ENCODE measurements at places on chromosomes 5 and 9.

DNA sequence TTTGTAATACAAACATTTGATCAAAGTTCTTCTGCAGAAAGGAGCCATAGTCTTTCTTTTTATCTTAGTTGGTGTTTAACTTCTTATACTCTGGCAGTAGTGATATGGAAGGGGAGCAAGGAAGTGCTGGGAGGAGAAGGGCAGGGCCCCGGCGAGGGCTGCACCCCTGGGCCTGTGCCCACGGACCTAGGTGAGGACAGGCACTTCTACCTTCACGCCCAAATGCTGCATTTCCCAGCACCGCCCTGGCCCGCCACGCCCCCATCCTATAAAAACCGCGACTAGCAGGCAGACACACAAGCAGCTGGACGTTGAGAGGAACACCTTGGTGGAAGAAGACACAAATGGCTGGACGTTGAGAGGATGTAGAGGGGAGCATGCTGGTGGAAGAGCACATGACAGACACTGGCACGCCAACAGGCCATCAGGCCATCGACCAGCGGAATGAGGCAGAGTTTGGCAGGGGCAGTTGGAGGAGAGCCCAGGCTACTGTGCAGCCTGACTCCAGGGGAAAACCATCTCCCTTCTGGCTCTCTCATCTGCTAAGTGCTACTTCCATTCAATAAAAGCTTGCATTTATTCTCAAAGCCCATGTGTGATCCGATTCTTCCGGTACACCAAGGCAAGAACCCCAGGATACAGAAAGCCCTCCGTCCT lies 81.5 kb upstream of the C9orf72 start:
- DNase-seq: no peak

GRCh38 chr9:89941875-89942274 lies 337.1 kb downstream of the GADD45G start:
- no peak for DNase-seq

- no peak for DNase-seq
Measured at GRCh38 chr9:81372628-81373191, 316.6 kb downstream of the TLE1 start.

- no peak for DNase-seq
Measured at GRCh38 chr5:97077246-97077645, 65.2 kb downstream of the LIX1 start.

- DNase-seq: no peak
Measured at GRCh38 chr9:135163023-135163780, 75.7 kb downstream of the OLFM1 start.

DNA sequence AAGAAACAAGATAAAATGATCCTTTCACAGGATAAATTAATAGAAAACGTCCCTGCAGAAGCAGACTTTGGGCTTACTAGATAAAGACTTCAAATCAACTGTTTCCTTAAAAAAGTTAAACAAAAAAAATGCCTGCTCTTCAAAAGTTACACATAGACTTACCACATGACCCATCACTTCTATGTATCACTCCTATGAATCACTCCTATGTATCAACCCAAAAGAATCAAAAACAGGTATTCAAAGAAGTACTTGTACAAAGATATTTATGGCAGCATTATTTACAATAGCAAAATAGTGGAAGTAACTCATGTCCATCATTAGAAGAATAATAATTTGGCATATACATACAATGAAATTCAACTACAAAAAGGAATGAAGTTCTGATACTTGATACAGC lies 56.3 kb upstream of the PRDM9 start:
- DNase-seq: no peak

DNA sequence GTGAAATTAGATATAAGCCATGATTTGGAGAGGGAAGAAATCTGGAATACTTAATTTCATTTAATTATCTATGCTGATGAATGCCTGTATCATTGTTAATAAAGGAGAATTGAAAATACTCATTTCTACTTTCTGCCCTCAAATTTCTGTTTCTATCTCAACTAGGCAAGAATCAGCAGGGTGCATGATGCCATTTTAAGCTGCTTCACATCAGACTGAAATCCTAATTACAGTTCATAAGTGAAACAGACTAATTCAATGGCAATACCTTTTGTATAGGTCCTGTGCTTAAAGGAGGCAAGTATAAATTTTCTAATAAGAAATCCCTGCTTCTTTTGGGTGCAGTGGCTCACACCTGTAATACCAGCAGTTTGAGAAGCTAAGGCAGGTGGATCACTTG lies 22.3 kb upstream of the TAL2 start:
- DNase-seq: no peak
